ENCODE measurements at places on chromosomes 12 and 14. TPM values are rescaled to one million over a fixed set of nuclear protein-coding genes. Genes with fewer than 3 reads are reported as not detected.

DNA sequence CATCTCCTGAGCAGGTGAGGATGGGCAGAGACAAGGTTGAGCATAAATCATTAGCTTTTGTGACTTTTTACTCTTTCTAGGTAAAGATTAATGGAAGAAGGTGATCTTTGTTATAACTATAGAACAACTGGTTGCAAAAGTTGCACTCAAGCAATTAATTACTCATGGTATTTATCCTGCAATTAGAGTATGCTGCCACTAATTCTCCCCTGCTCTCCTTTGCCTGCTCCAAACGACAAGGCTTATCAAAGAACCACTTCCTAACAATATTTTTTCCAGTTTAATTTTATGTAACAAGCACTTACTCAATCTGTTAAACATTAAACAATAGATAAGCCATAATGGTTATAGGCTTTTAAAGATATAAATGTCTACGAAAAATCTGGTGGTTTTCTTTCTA, 189.9 kb upstream of the PELI2 start:
- no peak for DNase-seq

- DNase-seq, result no peak
These were observed 9.7 kb upstream of the PEBP1 start for GRCh38 chr12:118126119-118126757.

PRIMA1 gene
- not detected for total RNA-seq

GRCh38 chr12:98439981-98440581, 75.3 kb upstream of the TMPO start:
- peak; percentile 95 for DNase-seq

- no peak for DNase-seq
These were observed 8.2 kb upstream of the PARP11 start for GRCh38 chr12:3881281-3881950.

DNA sequence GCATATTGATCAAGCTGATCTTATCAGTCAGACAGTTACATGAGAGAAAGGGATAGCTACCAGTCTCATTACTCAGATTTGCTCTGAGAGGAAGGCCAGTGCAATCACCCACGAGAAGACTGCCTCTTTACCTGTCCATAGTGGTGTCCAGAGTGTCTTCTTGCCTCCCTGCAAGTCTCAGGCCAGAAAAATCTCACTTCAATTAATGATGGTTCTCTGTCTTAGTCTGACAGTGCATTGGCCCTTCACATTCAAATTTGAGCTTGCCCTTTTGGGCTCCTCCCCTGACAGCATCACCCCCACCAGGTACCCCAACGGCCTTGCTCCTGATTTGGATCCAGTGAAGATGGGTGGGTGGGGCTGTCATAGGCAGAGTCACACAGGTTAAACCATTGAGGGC, at the start of gene AICDA:
Gene AICDA (minus strand): TSS at position 231 of the 400 bp plus-strand sequence. CDS start 92 bp downstream, at position 139.
- no peak for DNase-seq

CLEC1B gene
- total RNA-seq, result not detected

DNA sequence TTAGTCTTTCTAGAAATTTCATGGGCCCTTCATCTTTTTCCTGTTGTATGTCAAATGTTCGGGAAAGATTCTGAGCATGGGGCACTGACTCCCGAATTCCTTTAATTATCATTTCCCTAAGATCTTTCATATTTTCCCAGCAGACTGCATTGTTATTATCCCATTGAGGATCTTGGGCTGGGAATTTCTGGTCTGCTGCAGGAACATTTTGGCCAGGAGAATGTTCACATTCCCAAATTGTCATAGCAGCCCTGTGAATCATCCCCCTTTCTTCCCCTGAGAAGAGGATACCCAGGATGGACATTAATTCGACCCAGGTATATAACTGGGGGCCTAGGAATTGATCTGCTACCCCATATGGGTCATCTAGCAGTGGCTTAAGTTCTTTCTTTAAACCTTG, 112.5 kb downstream of the RIN3 start:
- no peak for DNase-seq

KRT72 gene
- total RNA-seq, result not detected

DNA sequence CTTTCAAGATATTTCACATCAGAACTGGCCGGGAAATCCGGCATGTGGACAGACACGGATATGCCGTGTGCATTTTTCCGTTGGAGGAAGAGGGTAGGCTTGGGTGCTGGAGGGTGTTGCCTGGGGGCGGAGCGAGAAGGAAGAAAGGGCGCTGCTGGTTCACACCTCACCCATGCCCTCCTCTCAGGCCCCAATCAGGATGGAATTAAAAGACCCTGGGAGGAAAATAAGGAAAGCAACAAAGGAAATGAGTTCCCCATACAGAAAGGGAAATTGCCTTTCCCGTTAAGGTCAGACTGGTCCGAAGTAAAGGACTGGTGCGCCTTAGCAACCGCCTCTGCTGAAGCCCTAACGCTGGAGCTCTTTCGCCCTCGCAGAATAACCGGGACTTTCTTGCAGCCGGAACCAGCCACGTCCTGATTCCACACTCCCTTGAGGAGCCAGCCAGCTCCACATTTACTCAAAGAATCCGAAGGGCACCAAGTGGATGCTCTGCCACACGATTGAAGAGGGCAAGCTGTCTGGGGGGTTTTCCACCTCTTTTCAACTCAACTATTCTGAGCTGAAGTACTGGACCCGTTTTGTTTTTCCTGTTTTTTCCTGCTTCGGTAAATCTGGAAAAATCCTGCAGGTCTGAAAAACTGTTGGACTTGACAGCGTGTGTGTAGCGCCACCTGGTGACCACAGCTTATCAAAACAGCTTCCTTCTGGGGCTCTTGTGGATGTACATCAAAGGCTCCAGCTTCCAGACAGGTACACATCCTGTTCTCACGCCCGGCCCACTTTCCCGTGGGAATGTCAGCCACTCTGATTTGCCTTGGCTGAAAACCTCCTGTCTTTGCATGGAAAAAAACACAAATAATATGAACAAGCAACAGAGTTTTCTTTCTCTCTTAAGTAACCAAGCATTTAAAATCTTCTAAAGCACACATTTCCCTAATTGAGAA, 37.6 kb upstream of the BCL2L14 start:
- DNase-seq, result peak; percentile 82

CCDC196 gene
- not detected for total RNA-seq

PPP4R3A gene
- total RNA-seq, result 119 TPM

ADAMTS20 gene
- total RNA-seq, result not detected

DNA sequence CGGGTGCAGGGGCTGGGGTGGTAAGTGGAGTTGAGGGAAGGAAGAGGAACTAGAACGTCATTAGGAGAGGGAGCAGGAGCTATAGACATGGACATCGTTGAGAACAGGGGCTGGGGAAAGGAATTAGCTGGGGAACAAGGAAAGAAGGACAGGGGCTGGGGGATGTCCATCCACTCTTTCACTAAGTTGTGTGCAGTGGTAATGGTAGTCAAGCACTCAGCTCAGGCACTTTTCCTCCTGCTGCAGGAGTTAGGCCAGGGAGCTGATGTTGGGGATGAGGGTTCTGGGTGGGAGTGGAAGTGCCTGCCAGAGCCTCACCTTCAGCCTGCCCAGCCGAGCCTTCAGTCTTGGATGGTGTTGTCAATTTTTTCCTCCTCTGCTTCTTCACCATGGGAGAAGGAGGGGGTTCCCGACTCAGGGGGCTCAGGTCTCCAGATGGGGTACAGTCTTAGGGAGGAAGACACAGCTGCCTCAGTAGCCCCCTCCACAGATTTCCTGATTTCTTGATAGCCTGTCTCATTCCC, 9.2 kb downstream of the AGAP2 start:
- DNase-seq, result no peak

GRCh38 chr12:19794116-19794515, 354.8 kb downstream of the AEBP2 start:
- DNase-seq, result no peak

GRCh38 chr14:28751467-28752058, 15.0 kb upstream of the FOXG1 start:
- DNase-seq, result peak; percentile 69

HOXC6 gene
- total RNA-seq, result not detected

DNA sequence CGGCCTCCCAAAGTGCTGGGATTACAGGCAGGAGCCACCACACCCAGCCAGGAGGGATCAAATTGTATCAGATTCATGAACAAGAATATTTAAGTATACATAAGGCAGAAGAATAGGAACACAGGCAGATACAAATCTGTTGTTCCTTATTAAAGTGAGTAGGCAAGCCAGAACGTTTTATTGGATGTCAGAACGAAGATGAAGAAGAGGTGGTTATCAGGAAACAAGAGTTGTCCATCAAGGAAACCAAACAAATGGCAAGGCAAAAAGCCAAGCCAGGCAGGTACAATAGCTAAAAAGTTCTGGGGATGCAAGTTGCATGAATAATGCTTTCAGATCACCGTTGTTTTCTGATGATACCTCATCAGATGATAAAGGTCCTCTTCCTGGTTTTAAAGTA, 31.1 kb upstream of the BAZ1A start:
- no peak for DNase-seq

LMBR1L gene
- 26.6 TPM for total RNA-seq

DNA sequence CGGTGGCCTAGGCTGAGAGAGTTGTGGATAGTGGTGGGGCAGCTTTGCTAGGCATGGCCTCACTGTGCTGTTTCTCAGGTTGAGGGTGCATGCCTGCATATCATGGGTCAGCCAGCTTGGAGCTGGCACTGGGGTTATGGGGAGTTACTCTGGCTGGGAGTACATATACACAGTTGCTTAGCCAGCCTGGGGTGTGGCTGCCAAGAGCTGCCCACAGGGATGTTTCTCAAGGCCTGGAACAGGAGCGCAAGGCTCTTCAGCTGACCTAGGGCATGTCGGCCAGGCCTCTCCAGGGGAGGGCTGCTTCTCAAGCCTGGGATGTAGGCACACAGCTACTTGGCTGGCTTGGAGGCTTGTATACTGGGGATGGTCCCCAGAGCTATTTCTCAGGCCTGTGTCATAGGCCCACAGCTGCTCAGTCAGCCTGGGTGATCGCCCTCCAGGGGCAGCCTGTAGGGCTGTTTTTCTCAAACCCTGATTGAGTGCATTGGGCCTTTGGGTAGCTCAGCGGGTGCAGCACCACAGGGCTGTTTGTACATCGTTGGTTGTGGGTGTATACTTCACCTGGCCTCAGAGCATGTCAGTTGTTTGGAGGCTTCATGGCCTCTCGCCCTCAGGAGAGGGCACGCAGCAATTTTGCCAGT, 114.9 kb downstream of the METTL25 start:
- DNase-seq, result no peak

NGB gene
- total RNA-seq, result not detected

GRCh38 chr14:104602315-104602932, 2.1 kb downstream of the TMEM179 start:
- DNase-seq, result no peak

- no peak for DNase-seq
These were observed 3.4 kb downstream of the GPX2 start for GRCh38 chr14:64938972-64939816.

- DNase-seq, result no peak
These were observed 1.9 kb downstream of the ACTN1 start for GRCh38 chr14:68977180-68977717.

DNA sequence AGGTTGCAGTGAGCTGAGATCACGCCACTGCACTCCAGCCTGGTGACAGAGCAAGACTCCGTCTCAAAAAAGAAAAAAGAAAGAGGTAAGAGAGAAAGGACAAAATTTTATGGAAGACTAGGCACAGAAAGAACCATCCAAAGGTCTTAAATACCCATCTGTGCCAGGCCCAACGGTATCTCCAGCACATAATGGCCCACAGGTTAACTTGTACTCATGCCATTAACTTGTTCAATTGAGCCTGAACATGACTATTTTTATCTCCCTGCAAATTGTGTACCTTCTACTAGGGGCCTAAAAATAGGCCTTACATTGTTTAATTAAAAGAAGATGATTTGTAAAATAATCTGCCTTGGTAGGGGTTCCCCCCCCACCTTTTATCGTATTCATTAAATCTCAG, 80.2 kb downstream of the RIC8B start:
- DNase-seq, result no peak

DNA sequence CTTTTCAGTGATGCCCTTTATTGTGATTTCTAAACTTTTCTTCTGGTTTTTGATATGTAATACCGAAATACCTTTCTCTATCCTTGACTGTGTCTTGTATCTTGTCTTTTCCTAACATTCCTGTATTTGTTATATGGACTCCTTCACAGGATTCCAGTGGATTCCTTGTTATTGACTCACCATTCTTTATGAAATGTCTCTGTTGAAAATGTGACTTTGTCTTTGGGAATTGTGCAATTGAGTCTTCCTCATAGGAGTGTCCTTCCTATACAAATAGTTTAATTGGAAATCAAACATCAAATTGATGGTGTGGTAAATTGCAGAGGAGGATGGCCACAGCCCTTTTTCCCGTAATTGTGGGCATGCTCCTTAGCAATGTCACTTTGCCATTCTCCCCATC, 296.6 kb upstream of the KITLG start:
- peak; percentile 52 for DNase-seq

DNA sequence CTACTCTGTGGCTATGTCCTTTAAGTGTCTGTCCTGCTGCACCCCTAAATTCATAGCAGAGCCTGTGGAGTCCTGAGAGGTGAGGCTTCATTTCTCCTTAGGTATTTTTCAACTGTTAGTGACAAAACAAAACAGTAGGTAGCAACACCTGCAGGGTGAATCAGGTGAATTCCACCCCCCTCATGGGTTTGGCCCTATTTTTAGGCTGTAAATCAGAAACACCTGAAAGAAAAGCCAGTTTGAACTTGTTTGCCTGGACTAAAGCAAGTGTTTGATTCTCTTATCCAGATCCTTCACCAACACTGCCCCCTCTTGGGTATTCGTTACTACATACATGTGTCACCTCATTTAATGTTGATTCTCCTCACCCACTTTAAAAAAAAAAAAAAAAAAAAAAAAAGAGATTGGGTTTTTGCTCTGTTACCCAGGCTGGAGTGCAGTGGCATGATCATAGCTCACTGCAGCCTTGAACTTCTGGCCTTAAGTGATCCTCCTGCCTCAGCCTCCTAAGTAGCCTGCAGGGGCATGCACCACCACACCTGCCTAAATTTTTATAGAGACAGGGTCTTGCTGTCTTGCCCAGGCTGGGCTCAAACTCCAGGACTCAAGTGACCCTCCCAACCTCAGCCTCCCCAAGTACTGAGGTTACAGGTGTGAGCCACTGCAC, 10.3 kb downstream of the TBPL2 start:
- peak; percentile 95 for DNase-seq

- no peak for DNase-seq
These were observed 400.7 kb downstream of the NUAK1 start for GRCh38 chr12:105738051-105738450.

CPNE6 gene
- total RNA-seq, result not detected

GRCh38 chr14:64786296-64787149, 82.3 kb downstream of the PLEKHG3 start:
- DNase-seq, result no peak

PLD4 gene
- total RNA-seq, result not detected

DNA sequence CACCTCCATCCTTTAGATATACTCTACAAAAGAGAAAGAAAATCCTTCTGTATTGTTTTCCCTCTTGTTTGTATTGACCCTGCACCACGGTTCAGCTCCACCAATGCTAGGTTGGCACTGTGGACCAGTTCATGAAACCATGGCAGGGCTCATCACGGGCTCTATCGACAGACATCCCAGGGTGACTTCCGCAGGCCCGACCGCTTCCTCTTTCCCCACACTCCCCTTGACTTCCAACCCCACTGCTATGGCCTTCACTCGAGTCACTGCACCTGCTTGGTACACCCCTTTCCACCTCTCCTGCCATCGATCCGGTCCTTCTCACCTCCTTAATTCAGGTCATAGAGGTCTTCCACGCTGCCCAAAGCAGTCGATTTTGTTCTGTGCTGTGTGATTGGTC, 21.2 kb upstream of the AKAP5 start:
- no peak for DNase-seq

LYZ gene
- total RNA-seq, result 0.13 TPM
